Stimulated activated CD4-positive, alpha-beta T cell treated with anti-CD3 and anti-CD28 coated beads, Interleukin-15, amount 100 ng/mL, for 1 hour (primary cell): ENCODE measurements at places on chromosomes 2 and 18.

- DNase-seq, result no peak
Measured at GRCh38 chr2:190505696-190506095, 28.8 kb downstream of the NEMP2 start.

DNA sequence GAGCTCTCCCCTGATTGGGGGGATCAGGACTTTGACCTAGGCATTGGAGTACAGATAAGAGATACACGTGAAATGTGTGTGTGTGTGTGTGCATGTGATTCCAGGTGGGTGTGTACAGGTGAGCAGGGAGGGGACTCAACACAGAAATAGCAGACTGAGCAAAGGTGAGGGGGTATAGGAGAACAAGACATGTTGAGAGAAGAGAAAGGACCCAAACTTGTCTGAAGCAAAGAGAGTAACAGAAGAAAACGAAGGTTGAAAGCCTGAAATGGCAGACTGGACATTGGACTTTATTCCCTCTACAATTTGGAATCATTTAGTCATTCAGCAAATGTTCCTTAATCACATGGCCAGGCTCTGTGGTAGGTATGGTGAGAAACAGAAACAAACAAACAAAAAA is 23.3 kb downstream of the MRO start:
- DNase-seq, result no peak

- peak; percentile 33 for DNase-seq
Measured at GRCh38 chr18:13279181-13280069, 60.9 kb downstream of the LDLRAD4 start.

GRCh38 chr2:127611076-127611925 is 34.7 kb upstream of the GPR17 start:
- DNase-seq, result no peak

GRCh38 chr2:75800456-75800855 is 89.7 kb upstream of the GCFC2 start:
- no peak for DNase-seq

DNA sequence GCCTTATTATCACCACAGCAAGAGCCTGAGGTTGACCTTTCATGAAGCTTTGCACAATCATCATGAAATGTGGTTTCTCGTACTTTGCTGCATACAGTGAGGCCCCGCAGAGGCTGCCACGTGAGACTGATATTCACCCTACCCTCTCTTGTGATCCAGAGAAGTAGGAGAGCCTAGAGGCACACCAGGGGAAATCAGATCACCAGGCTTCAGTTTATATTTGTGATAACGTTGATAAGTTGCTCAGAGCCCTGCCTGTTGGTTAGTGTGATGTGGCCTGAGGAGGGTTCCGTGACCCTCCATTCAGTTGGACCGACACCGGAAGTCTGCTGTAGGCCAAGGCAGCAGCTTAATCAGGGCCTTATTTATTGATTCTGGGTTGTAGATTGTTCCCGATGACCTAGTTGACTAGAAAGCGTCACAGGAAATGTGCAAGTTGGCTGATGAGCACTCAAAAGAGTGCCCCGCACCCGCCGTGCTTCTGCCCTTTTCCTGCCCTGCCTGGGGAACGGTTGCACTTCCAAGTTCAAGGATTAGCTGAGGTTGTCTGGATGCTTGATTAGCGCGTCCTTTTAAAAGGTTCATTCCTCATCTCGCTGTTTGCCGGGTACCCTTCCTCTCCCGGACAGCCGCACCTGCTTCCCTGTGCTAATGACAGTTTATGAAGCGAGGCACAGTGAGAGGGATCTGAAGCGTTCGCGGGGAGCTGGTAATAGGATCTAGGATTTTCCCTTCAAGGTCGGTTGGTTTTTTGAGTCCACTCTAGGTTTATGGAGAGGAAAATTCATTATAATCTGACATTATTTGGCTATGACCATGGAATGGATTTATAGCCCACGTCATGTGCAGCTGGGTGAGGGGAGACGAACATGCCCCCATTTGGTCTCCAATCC is 146.4 kb downstream of the SH3RF3 start:
- DNase-seq, result no peak

GRCh38 chr18:28095041-28095440 is 81.9 kb downstream of the CDH2 start:
- no peak for DNase-seq

DNA sequence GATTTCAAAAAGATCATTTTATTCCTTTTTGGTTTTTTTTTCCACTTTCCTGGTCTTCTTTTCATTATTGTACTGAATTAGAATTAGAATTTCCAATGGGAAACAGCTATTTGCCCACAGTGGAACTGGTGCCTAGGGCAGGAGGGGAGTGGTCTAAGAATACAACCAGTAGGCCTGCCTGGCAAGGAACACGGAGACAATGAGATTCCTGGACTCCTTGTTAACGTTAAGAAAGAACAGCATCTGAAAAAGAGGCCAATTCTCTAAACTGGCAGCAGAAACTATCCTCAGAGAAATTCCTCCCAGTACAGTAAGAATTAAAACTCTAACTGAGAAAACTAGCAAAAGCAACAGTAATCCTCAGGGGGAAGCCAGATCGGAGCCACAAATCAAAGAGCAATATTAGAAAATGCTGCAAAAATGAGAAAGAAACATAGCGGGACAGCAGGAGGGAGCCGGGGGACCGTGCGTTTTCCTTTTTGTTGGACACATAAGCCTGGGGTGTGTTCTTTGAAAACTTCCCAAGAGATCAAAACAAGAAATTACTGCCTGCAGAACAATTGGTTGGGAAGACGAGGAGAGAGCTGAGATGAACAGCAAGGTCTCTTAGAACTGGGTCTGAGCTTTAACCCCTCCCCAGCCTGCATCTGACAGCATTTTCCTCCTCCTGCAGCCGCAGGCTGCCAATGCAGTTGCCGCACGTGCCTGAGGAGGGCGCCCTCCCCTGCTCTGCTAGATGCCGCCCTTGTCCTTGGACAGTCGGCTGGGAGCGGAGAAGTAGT is 776.0 kb downstream of the TSN start:
- no peak for DNase-seq

DNA sequence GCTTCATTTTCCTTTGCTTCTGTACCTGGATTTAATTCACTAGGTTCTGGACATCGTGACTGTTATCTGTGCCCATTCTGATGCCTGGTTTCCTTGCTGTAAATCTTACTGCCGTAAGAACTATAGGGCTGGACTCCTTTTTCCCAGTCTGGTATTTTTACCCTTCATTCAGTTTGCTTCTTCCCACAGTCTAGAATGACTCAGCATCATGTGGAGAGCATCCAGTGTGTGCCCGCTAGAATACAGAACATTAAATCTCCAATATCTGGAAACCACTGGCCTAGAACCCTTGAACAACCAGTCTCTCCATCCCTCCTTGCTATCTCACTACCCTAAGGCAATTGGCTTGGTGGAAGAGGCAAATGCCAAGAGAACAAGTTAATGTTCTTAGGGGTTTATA is 1075.4 kb upstream of the ZEB2 start:
- DNase-seq, result no peak

DNA sequence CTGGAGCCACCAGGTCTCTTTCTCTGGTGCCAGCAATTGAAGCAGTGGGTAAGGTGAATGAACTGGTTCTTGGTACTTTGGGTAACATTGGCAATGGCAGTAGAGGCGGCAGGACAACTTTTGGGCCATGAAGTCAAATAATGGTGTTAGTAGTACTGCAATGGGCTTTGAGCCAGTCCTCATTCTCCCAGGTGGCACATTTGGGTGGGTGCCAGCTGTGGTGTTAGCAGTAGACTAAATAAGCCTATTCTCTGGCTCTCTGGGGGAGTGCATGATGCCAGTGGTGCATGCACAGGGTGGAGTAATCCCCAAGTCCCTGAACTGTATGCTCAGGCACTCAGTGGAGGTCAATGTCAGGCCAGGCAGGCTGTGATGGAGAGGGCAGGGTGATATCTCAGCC is 120.2 kb upstream of the LRRTM4 start:
- DNase-seq, result no peak

GRCh38 chr18:11851806-11852337 is 659 bp downstream of the CHMP1B start:
- DNase-seq, result peak; percentile 3

GRCh38 chr2:160639472-160639871 is 145.9 kb upstream of the RBMS1 start:
- DNase-seq, result no peak

DNA sequence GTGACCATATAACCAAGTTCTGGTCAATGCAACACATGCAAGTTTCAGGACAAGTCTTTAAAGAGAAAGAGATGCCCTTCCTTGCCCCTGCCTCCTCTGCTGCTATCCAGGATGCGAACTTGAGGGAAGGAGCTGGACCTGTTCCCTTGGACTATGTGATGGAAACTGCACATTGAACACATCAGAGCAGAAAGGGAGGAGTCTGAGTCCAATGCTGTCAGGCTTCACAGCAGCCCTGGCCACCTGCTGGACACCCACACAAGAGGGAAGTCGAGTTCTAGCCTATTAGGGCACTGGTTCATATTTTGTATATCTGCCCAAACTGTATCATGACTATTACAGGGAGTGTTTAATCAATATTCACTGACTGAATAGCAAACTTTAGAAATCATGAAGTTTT is 38.3 kb upstream of the TEX51 start:
- no peak for DNase-seq

- no peak for DNase-seq
Measured at GRCh38 chr18:38751898-38752297, 1186.3 kb upstream of the CELF4 start.

GRCh38 chr2:45273412-45274249 is 264.4 kb upstream of the SIX2 start:
- DNase-seq, result no peak

DNA sequence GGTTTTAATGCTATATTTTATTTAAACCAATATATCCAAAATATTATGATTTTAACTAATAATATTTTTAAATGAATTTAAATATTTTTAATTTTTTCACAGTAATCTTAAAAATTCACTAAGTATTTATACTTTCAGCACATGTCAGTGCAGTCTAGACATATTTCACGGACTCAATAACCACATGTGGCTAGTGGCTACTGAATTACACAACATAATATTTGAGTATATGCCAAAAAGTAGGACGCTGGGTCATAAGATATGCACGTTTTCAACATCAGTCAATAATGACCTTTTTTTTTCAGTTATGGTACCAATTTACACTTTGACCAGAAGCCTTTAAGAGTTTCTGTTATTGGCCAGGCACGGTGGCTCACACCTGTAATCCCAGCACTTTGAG is 117.7 kb downstream of the GFPT1 start:
- no peak for DNase-seq

DNA sequence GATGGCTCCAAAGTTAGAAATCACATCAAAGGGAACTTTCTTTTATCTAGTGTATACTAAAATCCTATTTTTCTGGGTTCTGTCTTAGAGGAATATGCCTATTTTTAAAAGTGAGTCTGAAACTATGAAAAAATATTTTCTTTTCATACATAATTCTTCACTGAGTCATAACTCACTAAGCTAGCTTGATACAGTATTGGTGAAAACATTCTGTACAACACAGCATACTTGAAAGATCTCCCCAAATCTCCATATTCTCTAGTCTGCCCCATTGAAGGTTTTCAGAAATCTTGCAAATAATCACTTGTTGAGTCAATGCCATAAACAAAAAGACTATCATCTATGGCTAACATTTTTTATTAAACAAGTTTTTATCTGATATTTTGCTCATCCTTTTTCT is 44.5 kb downstream of the COL3A1 start:
- no peak for DNase-seq

DNA sequence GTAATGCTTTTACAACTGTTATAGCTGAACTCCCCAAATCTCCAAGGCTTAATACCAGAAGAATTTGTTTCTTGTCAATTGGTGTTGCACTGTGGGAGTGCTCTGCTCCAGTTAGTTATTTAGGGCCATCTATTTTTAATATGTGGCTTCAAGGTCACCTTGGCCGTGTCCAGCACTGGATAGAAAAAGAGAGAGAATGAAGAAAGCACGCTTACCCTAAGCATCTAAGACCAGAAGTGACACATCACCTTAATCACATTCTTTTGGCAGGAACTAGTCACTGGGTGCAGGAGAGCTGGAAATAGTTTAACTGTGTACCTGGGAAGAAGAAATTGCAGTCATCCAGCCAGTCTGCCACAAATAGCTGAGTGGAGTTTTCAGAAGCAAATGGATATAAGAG is 78.8 kb downstream of the VWC2L start:
- DNase-seq, result no peak

- no peak for DNase-seq
Measured at GRCh38 chr2:235504441-235505180, 10.8 kb downstream of the AGAP1 start.

GRCh38 chr18:3466872-3467271 is 16.9 kb downstream of the TGIF1 start:
- DNase-seq, result no peak

DNA sequence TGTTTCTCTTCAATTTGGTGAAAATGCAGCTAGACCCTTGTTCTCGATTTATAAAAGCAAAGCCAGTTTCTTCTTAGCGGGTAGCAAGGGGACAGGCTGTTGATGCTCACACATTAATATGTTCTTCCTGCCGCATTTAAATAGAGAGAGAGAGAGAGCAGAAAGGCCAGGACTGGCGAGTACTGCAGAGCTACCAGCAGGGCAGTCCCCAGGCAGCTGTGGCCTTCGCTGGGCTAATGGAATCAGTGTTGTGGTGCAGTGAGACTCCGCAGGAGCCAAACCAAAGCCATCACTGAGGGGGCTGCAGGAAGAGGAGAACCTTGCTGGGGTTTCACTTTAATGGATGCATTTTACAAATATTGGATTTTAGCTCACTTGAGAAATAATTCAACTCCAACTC is 223.6 kb downstream of the ACTR3 start:
- DNase-seq, result no peak

DNA sequence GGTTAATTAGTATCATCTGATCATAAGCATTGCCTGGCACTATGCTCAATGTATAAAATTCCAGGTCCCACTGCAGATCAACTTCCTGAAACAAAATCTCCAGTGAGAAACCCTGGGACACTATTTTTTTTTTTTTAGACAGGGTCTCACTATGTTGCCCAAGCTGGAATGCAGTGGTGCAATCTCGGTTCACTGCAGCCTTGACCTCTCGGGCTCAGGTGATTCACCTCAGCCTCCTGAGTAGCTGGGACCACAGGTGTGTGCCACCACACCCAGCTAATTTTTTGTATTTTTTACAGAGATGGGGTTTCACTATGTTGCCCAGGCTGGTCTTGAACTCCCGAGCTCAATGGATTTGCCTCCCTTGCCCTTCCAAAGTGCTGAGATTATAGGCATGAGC is 31.1 kb downstream of the DTNB start:
- DNase-seq, result no peak

GRCh38 chr2:112906276-112906675 is 4.7 kb upstream of the IL37 start:
- DNase-seq, result no peak

DNA sequence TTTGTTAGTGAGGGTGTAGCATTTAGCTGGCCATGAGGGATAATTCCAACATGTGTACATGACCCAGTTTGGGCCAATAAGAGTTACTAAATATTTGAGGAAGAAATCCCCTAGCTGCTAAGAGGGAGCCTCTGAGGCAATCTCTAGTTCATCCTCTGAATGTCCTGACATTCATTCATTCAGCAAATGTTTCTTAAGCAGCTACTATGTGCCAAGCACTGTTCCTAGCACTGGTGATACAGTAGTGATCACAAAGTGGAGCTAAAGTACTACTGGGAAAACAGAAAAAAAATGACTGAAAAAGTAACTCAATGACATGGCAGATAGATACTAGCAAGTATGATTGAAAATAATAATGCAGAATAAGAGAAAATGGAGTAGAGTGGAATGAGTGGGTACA is 79.8 kb upstream of the PID1 start:
- DNase-seq, result no peak

- DNase-seq, result no peak
Measured at GRCh38 chr2:83168377-83168776, 1290.7 kb downstream of the SUCLG1 start.
